Renal cortical epithelial cell (primary cell): ENCODE measurements at places on chromosomes 7 and 10.

GRCh38 chr7:30925913-30926312 is 14.3 kb downstream of the AQP1 start:
- DNase-seq = no peak

DNA sequence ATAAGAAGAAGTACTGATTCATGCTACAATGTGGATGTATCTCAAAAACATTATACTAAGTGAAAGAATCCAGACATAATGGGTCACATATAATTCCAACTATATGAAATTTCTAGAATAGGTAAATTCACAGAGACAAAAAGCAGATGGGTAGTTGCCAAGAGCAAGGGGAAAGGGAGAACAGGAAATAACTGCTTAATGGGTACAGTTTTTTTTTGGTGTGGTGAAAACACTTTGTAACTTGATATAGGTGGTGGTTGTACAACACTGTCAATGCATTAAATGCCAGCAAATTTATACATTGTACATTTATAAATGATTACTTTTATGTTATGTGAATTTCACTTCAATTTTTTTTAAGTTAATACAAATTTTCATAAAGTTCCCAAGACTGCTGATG is 19.4 kb upstream of the LRRN3 start:
- DNase-seq = no peak

- peak; percentile 10 for DNase-seq
Observed at GRCh38 chr10:76403912-76404311, 972.5 kb downstream of the LRMDA start.

DNA sequence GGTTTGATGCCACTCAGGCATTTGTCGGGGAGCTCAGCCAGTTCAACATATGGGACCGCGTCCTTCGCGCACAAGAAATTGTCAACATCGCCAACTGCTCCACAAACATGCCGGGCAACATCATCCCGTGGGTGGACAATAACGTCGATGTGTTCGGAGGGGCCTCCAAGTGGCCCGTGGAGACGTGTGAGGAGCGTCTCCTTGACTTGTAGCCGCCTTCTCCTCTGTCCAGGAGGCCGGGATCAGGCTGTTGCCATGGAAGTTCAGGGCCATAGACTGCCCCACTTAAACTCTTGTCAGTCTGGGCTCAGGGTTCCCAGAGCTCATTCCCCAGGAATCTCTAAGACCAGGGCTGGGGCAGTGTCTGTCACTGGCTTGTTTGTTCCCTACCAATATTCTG is 11.3 kb downstream of the NPTX2 start:
- DNase-seq = no peak

GRCh38 chr7:115572111-115572510 is 458.5 kb downstream of the TFEC start:
- no peak for DNase-seq

DNA sequence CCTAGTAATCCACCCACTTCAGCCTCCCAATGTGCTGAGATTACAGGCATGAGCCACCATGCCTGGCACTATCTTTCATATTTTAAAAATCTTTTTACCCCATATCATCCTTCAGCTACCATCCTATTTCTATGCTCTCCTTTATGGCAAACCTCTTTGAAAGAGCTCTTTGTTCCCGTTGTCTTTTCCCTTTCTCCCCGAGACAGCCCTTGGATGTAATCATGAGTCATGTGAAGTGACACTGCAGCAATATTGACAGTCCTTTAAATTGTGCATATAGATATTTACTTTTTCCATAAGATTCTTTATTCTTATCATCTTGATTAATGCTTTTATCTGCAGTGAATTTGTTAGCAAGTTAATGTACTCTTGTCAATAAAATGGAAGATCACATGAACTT is 286.6 kb downstream of the ANKRD7 start:
- no peak for DNase-seq

GRCh38 chr7:121914676-121915279 is 41.8 kb downstream of the PTPRZ1 start:
- no peak for DNase-seq

GRCh38 chr10:49844775-49845595 is 82.9 kb upstream of the OGDHL start:
- DNase-seq = peak; percentile 69
